ENCODE measurements at places on chromosomes 4 and X. TPM values are rescaled to one million over a fixed set of nuclear protein-coding genes. Genes with fewer than 3 reads are reported as not detected.

PDCL2 gene
- total RNA-seq, result not detected

DDX53 gene
- total RNA-seq, result not detected

LEF1 gene
- total RNA-seq, result 0.33 TPM

NPY2R gene
- total RNA-seq, result not detected

SPANXN4 gene
- total RNA-seq, result not detected

TBC1D19 gene
- total RNA-seq, result 95.6 TPM

GIMD1 gene
- not detected for total RNA-seq

REELD1 gene
- not detected for total RNA-seq

FMR1NB gene
- total RNA-seq, result not detected

CNKSR2 gene
- 2.4 TPM for total RNA-seq

EREG gene
- total RNA-seq, result 0.11 TPM

STOX2 gene
- 0.12 TPM for total RNA-seq

SPARCL1 gene
- 0.22 TPM for total RNA-seq

CXCR3 gene
- total RNA-seq, result not detected

SMARCA1 gene
- 65.7 TPM for total RNA-seq

WDR13 gene
- 87.4 TPM for total RNA-seq

ATOH1 gene
- total RNA-seq, result not detected

CAMK2D gene
- 149 TPM for total RNA-seq

DGKK gene
- not detected for total RNA-seq

KANTR gene
- 10.1 TPM for total RNA-seq

RRH gene
- 0.22 TPM for total RNA-seq

MAGED4B gene
- 19.7 TPM for total RNA-seq

TMSB4X gene
- total RNA-seq, result 9,171 TPM

IQSEC2 gene
- 5.1 TPM for total RNA-seq

NPY5R gene
- not detected for total RNA-seq

THAP6 gene
- 13.7 TPM for total RNA-seq

IBSP gene
- not detected for total RNA-seq

GASK1B gene
- 30.6 TPM for total RNA-seq

TRAM1L1 gene
- 4.6 TPM for total RNA-seq

INTU gene
- total RNA-seq, result 8.1 TPM

MXD4 gene
- 17.0 TPM for total RNA-seq

PRDM8 gene
- total RNA-seq, result 10.1 TPM

ARHGAP10 gene
- total RNA-seq, result 33.6 TPM

F8 gene
- total RNA-seq, result 2.1 TPM

PPP1R2C gene
- total RNA-seq, result not detected

KLHL13 gene
- total RNA-seq, result 6.0 TPM

SLC16A2 gene
- 14.4 TPM for total RNA-seq

HSFX3 gene
- not detected for total RNA-seq

ZDHHC15 gene
- total RNA-seq, result 0.11 TPM

CSN1S1 gene
- total RNA-seq, result not detected

CDS1 gene
- 0.37 TPM for total RNA-seq

VCX2 gene
- not detected for total RNA-seq

SPANXB1 gene
- not detected for total RNA-seq

AMOT gene
- total RNA-seq, result 3.9 TPM

HELT gene
- total RNA-seq, result not detected

TRIM60 gene
- not detected for total RNA-seq

CENPVL1 gene
- not detected for total RNA-seq

HMGN5 gene
- 1.7 TPM for total RNA-seq

ARL9 gene
- total RNA-seq, result under 0.01 TPM

ENPP6 gene
- not detected for total RNA-seq

PCYT1B gene
- total RNA-seq, result 2.1 TPM

NPNT gene
- 1.1 TPM for total RNA-seq

PDGFRA gene
- 152 TPM for total RNA-seq

SPANXA1 gene
- total RNA-seq, result not detected

SLC9A7 gene
- total RNA-seq, result 45.4 TPM

GUCY1B1 gene
- 4.4 TPM for total RNA-seq

MAGEB17 gene
- not detected for total RNA-seq

AKAP14 gene
- total RNA-seq, result not detected

FAM149A gene
- total RNA-seq, result 4.5 TPM
